ENCODE measurements at places on chromosomes 11 and 22. TPM values are rescaled to one million over a fixed set of nuclear protein-coding genes. Genes with fewer than 3 reads are reported as not detected.

The KCNQ1 gene
- 0.20 TPM for total RNA-seq

The CCDC117 gene
- total RNA-seq: 19.4 TPM

The CDC42EP2 gene
- total RNA-seq: 40.8 TPM

The ZNF215 gene
- total RNA-seq: 1.4 TPM

The THRSP gene
- not detected for total RNA-seq

The MYBPC3 gene
- total RNA-seq: not detected

The LUZP2 gene
- not detected for total RNA-seq

The ALDH3B2 gene
- total RNA-seq: not detected

The RRP7A gene
- total RNA-seq: 40.9 TPM

The CHRNA10 gene
- not detected for total RNA-seq

The PANX3 gene
- total RNA-seq: not detected

The OR56A1 gene
- total RNA-seq: not detected

The RAB36 gene
- total RNA-seq: 0.73 TPM

The ZDHHC13 gene
- 49.6 TPM for total RNA-seq

The CYTH4 gene
- total RNA-seq: 0.40 TPM

The OR52I2 gene
- not detected for total RNA-seq

The ELMOD1 gene
- not detected for total RNA-seq

The PAMR1 gene
- 0.10 TPM for total RNA-seq

The PGR gene
- total RNA-seq: not detected

The CASP5 gene
- total RNA-seq: not detected

The DUSP8 gene
- total RNA-seq: 3.3 TPM

The LBHD1 gene
- total RNA-seq: 2.2 TPM

The TSGA10IP gene
- total RNA-seq: not detected

The RBX1 gene
- 99.3 TPM for total RNA-seq

The INS gene
- not detected for total RNA-seq

The OSBPL5 gene
- 31.0 TPM for total RNA-seq

The FOLR1 gene
- total RNA-seq: not detected

The EMID1 gene
- 1.9 TPM for total RNA-seq

The TRIM48 gene
- total RNA-seq: not detected

The AIFM3 gene
- 0.07 TPM for total RNA-seq

The LRFN4 gene
- total RNA-seq: 40.2 TPM

The CSF2RB gene
- total RNA-seq: 9.5 TPM

The FADS1 gene
- total RNA-seq: 68.7 TPM

The TRIM64C gene
- not detected for total RNA-seq

The TRPC6 gene
- total RNA-seq: 0.15 TPM

The ACRV1 gene
- not detected for total RNA-seq

The GALNT18 gene
- 26.4 TPM for total RNA-seq

The TSG101 gene
- 68.1 TPM for total RNA-seq

The SLCO2B1 gene
- total RNA-seq: 0.15 TPM

The SHISAL1 gene
- not detected for total RNA-seq

The ABCG4 gene
- not detected for total RNA-seq

The PGA5 gene
- not detected for total RNA-seq

The MB gene
- not detected for total RNA-seq

The SYT7 gene
- total RNA-seq: 0.05 TPM

The LIN7C gene
- 25.3 TPM for total RNA-seq

The TRIM6 gene
- 4.7 TPM for total RNA-seq

The FOXRED2 gene
- total RNA-seq: 11.0 TPM

The SULT4A1 gene
- not detected for total RNA-seq

The OR8G1 gene
- not detected for total RNA-seq
